ENCODE measurements at places on chromosomes 3 and 15.

GRCh38 chr3:84236261-84236660 is 722.5 kb upstream of the CADM2 start:
- DNase-seq = no peak

DNA sequence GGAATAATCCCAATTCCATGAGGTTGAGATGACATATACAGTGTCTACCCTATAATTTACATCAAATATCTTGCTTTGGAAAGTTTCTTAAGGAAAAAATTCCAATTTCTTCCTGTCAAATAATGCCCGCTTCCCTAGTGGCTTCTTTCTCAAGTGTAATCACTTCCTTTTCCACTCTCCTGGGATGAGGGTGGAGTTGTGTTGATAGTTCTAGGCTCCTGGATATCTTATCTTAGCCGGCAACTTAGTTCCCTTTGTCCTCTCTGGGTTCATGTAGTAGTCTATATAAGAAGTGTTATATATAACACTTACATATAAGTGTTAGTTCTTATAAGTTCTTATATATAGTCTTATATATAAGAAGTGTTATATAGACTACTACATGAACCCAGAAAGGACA is 10.9 kb downstream of the TAGLN3 start:
- DNase-seq = no peak

DNA sequence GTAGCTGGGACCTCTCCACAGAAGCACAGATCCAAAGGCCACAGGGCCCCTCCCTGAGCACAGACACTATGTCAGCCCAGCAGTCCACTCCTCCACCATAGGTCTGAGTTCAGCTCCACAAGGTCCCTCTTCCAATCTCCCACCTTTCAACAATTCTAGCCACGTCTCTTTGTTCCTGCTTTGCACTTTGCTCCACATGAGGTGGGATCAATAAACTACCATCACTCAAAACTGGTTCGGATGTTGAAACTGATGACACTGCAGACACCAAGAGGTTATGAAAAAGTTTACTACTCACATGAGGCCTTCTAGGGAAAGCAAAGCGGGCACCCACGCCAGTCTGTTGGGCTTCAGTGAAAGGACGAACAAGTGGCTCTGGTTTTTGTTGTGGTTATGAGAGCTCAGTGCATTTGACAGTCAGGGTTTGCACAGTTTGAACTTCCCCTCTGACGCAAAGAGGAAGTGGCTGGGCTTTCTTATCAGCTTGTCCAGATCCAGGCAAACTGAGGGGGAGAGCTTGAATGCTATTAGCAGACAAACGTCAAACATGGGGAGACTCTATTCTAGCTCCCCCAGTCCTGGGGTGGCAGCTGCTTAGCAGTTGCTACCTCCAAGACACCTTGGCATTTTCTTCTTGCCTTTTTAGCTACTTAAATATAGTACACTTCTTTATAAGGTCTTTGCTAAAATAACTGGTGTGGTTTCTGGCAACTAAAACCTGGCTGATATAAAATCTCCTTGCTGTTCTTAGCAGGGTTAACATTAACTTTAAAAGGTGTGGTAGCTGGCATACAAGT is 37.8 kb downstream of the ZNF445 start:
- DNase-seq = peak; percentile 6

GRCh38 chr15:68571582-68571981 is 7.2 kb upstream of the CORO2B start:
- DNase-seq = no peak

DNA sequence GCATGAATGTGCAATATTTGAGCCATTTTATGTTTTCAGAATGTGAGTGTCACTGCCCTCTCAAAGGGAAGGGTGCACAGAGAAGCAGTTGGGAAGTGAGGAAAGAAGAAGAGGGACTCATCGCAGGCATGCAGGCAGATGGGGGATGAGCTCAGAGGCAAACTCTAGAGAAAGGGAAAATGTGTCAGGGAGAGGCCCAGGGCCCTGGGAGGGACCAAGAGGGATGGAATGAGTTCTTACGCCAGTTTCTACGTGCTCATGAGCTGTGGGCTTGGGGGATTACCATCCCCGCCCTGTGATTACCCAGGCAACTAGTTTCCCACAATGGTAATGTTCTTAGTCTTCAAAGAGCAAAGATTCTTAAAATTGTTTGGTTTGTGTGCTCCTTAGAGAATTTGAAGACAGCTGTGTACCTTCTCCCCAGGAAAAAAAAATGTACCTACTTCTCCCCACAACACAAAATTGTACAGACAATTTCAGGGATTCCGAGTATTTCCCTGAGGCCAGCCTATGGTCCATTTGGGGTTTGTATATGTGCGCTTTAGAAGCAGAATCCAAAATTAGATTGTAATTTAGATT is 17.8 kb downstream of the GCSAM start:
- DNase-seq = no peak

- no peak for DNase-seq
These were observed 29.2 kb upstream of the MUC13 start for GRCh38 chr3:124963755-124964154.

DNA sequence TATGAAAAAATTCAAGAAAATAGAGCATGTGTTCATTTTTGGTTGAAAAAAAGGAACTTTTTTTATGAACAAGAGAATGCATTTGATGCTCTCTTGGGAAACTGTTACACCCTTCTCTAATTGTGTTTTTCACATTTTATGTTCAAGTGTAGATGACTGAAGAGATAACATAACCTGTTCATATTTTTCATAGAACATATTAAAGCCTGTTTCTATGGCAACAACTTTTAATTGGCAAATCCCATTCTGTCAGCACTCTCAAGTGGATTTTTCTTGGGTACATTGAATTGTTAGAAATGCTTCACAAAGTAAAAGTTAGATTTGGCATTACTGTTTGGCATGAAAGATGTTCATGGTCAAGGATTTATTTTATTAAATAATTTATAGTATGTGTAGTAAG is 117.5 kb downstream of the MBNL1 start:
- no peak for DNase-seq

DNA sequence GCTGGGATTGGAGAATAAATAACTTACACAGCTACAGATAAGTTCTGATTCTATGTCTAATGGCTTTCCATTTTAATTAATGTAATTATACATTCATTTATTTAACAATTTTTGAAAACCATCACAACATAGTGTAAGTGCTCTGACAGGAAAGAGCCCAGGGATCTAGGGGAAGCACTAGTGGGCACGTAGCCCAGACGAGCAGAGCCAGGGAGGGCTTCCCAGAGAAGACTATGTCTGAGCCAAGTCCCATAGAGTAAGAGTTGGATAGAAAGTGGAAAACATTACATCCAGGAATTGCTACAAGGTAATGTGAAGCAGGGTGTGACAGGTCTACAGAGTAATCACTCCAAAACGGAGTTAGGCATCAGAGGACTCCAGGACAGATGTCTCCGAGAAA is 2.9 kb upstream of the HGD start:
- DNase-seq = no peak

DNA sequence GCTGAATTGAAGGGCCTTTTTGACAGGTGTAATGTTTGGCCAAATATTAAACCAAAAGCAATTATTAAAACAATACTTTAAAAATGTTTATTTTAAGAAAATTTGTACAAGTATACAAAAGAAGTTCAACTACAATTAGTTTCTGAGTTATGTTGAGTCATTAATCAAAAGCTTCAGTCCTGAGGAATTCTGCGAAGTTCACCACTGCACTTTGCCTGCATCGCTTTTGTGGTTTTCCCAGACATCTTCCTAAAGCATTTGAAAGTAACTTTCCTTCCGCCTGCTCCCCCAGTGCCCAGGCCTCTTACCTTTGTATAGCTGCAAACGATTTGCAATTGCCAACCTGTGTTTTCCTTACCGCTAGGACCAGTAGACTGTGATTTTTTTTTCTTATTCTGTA is 69.5 kb downstream of the KCNAB1 start:
- no peak for DNase-seq

GRCh38 chr3:55860049-55860721 is 373.1 kb upstream of the WNT5A start:
- DNase-seq = no peak

DNA sequence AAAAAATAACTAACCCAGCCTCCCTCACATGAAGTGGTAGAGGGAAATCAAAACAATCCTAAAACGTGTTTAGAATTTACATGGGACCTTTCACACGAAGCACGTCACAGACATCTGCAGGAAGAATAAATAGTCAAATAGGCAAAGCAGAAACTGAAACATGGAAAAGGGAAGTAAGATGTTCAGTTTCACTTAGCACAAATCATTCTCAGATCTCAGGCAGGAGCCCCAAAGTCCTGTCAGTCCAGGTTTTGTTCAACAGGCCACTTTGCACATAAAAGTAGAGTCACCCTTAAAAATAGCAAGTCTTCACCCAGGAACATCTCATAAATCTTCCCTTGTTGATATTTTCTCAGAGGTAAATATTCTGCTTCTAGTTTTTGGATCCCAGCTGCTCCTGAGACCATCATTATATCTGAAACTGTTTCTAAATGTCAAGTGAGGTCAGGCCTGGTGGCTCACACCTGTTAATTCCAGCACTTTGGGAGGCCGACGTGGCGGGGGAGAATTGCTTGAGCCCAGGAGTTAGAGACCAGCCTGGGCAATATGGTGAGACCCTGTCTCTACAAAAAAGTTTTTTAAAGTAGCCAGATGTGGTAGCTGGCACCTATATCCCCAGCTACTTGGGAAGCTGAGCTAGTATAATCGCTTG is 1.9 kb downstream of the RUBCN start:
- no peak for DNase-seq

DNA sequence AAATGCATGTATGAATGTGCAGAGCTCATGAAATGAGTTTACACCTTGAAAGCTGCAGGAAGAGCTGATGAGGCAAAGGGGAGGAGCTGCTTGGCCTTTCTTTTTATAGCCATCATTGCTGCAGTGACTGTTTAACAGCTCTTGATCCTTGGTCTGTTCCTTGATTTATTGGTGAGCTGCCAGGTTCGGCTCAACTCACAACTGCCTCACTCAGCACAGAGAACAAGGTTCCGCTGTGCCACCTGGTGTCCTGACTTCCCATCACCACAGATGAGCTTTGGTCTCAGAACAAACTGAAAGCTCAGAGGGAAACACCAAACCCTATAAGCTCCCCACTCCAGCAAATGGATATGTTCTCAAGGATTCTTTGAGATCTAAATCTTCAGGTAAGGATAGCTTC is 626.1 kb downstream of the MAGI1 start:
- no peak for DNase-seq

DNA sequence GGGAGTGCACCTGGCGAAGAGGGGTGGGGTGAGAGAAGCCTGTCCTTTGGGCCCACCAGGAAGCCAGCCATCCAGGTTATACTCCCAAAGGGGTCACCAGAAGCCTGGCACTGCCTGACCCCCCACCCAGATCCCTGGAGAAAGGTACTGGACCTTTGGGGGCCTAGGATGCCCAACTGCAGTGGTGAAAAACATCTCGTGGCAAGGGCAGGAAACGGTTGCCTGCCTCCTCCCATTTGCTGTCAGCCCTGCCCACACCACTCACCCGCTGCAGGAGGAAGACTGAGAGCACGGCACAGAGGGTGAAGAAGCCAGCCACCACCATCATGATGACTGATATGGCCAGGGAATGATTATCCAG is 2.2 kb upstream of the ULK3 start:
- DNase-seq = no peak

DNA sequence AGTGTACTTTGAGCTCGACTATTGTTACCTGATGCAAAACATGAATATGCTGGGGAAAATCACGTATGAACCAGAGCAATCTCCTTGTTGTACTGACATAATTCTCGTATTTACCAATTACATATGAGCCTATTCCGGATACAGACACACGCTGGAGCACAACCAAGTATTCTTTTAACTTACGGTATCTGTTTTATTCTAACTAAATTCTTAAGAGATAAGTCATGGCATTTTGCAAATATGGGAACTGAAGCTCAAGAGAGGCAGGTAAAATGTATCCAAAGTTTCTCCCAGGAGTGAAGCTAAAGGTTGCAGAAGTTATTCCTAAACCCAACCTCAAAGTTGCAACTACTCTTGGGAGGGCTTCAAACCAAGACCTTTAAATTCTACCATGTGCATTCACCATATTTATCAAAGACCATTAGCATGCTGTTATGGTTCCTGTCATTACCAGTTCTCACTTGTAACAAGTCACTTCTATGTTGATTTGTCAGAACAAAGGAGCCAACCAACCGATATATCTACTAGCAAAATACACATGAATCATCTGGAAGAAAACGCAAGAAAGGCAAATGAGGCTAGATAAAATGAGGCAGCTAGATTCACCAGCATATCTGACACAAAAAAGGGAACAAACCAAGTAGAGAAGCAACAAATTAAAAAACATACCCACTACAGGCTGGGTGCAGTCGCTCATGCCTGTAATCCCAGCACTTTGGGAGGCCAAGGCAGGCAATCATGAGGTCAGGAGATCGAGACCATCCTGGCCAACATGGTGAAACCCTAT is 17.8 kb downstream of the TBL1XR1 start:
- no peak for DNase-seq

DNA sequence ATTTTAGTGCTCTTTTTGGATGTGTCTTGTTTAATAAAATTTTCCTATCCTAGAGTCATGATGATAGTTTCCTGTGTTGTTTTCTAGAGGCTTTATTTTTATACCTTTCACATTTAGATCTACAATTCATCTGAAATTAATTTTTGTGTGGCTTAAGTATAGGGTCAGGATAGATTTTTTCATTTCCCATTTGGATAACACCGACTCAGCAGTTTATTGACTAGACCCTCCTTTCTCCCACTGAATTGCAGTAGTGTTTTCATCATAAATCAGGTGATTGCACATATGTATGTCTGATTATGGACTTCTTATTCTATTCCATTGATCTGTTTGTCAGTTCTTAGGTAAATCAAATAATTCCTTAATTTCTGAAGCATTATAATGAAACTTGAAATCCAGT is 10.4 kb downstream of the PRR23A start:
- no peak for DNase-seq

DNA sequence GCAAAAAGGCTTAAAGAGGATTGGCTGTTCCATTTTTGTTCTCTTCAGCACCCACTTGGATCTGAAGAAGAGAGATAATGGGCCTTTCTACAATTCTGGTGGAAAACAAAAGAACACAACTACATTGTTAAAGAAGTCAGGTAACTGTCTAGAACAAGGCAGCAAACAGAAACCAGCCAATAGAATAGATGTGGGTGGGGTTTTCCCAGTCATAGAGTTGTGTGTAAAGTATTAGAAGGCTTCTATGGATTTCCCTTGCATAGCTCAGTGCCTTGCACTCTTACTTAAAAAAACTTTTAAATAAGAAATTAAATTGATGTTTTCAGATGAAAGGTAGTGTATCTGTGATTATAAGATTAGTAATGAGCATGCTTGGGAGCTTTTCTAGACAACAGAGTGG is 462.7 kb upstream of the ATP11B start:
- no peak for DNase-seq

DNA sequence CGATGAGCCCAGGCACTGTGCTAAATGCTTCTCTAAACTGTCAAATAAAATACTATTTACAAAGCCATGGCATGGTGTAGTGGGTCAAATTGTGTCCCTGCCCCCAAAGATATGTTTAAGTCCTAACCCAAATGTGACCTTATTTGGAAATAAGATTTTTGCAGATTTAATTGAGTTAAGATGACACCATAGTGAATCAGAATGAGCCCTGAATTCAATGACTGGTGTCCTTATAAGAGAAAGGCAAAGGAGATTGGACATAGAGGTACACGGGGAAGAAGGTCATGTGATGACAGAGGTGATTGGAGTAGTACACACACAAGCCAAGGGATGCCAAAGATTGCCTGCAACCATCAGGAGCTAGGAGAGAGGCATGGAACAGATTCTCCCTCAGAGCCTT is 121.6 kb upstream of the VEPH1 start:
- no peak for DNase-seq
